ENCODE measurements at places on chromosomes 16 and 17.

DNA sequence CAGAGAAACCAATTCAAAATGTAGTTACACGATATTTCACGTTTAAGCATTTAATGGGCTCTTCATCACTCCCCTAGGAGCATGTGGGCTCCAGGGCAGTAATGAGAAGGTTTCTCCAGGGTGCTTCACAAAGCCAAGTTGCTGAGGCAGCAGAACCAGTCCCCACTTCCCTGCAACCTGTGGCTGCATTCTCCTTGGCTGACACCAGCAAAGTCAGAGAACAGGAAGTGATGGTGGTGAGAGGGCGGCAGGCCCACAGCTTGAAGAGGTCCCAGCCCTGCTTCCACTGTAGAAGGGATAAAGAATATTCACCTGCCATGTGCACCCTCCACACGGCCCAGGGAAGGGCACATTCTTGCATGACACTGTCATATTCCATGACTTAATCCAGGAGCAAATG lies 133.2 kb downstream of the CBLN1 start:
- no peak for DNase-seq

GRCh38 chr17:6241996-6242395 lies 171.8 kb downstream of the WSCD1 start:
- DNase-seq = no peak

DNA sequence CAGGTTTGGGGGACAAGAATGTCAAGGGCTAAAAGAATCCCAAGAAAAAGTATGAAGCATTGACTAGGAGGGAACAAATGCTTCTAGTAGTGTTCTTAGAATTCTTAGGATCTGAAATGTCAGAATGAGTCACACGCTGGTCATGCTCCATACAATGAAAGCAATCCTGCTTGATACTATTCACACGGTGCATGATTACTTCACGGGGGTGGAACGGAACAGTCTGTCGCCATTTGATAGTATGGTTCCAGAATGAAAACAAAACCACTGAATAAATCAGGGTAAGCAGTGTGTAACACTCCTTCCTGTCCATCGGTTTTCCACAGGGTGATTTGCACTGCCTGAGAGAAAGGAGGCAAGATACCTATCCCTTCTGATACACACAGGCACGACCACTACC lies 22.9 kb upstream of the YWHAE start:
- peak; percentile 76 for DNase-seq

- no peak for DNase-seq
Measured at GRCh38 chr16:3095869-3096268, 3.2 kb downstream of the ZSCAN10 start.

GRCh38 chr16:29811896-29812665 lies at the start of gene PRRT2:
PRRT2 (plus strand) TSS chr16:29812193; CDS start chr16:29813055, 862 bp downstream.
- DNase-seq = no peak

GRCh38 chr16:27779641-27780164 lies 229.8 kb downstream of the KATNIP start:
- peak; percentile 10 for DNase-seq

DNA sequence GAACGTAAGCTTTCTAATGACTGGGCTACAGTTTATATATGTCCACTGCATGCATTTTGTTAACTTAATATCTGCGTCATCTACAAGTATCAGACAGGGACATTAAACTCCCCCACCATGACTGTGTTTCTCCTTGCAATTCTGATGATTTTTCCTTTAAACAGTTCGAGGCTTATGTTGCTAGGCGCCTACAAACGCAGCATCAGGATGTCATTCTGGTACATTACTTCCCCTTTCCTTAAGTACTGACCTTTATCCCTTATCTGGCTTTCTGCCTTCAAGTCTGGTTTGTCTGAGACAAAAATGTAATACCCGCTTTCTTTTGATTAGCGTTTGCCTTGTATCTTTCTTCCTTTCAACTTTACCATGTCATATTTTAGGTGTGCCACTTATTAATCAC lies 362.4 kb downstream of the SLC39A11 start:
- no peak for DNase-seq

GRCh38 chr16:15704545-15704987 lies 54.5 kb downstream of the NDE1 start:
- DNase-seq = peak; percentile 45

DNA sequence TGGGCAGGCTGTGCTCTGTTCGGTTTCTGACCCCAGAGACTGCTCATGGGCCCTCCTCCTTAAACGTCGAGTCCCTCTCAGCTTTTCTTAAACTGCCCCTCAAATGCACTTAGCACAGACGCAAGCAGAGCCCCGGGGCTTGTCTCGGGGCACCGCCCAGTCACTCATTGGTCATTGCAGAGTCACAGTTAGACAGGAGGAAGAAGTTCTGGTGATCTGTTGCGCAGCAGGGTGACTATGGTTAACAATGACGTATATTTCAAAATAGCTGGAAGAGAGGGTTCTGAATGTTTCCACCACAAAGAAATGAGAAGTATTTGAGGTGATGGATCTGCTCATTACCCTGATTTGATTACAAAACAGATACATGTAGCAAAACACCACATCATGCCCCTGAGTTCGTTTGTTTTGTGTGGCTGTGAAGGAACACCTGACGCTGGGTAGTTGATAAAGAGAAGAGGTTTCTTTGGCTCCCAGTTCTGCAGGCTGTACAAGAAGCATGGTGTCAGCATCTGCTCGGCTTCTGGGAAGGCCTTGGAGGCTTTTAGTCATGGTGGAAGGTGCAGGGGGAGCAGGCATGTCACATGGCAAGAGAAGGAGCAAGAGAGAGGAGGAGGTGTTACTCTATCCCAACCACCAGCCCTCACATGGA lies 387.4 kb downstream of the CPPED1 start:
- DNase-seq = no peak

DNA sequence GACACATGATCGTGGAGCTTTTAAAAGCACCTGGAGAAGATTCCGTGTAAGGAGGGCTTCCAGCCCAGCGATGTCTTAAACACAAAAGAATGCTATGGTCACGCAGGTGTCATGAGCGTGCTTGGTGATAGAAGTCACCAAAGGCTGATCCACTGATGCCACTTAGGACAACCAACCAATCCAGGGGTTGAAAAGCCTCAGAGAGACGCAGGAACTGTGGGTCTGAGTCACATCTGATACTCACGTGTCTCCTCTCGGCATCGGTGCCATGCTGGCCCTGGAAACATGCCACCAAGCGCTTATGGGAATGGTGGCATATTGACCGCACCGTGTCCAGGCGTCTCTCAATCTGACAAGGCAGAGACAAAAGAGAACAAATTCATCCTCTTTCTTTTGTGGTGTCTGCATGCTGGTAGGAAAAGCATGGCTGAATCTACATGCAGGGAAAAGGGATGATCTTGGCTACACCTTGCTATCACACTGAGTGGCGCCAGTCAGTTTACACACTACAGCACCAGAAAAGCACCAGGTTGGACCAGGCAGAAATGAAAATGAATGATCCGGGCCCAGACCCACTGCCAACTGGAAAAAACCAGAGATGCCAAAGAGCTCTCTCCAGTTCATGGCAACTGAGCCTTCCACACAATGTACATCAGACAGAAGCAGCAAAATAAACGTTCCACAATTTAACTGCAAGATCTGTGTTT lies 38.0 kb downstream of the ARHGAP17 start:
- no peak for DNase-seq

All from AG09319 (cell line).